T follicular helper cell (primary cell): ENCODE measurements at places on chromosomes 2 and 18.

- DNase-seq = no peak
These were observed 1.1 kb upstream of the NYAP2 start for GRCh38 chr2:225398372-225398771.

- DNase-seq = no peak
These were observed 101.8 kb upstream of the ASB18 start for GRCh38 chr2:236366049-236366387.

DNA sequence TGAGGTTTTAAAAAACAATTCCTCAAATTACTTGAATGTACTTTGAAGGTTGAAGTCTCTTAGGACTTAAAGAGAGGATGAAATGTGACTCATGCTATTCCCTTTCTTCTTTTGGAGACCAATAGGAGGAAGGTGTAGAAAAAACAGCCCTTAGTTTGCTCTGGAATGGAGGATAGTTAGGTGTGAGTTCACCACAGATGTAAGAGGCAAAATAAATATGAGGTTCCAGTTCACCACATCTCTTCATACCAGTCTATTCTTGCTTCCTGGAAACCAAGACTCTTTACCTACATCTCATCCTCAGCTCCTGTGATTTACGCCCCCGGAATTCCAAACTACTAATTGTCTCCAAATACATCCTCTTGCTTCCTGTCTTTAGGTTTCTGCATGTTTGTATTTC, 77.5 kb upstream of the TTC21B start:
- DNase-seq = no peak

DNA sequence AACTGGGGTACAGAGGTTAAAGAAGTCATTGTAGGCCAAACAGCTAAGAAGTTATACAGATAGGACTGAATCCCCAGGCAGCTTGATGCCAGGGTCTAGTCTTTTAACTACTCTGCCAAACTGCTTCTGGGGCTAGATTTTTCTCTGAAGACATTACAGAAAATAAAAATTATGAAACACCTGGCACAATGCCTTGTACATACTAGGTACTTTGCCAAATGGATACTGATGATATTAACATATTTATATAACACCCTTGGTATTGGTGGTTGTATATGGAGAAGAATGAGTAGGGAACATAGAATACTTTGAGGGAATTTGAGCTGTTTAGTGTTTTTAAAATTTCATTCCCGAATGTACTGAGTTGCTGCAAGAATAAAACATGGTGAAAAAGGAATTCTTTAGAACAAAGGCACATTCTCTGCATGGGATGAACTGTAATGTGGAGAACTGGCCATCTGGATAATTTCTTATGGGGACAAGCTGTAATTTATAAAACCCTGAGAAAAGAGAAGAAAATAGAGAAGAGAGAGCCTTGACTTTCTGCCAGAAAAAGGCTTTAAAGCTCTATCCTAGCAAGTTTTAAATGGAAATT, 210.9 kb upstream of the TMEM200C start:
- DNase-seq = no peak

DNA sequence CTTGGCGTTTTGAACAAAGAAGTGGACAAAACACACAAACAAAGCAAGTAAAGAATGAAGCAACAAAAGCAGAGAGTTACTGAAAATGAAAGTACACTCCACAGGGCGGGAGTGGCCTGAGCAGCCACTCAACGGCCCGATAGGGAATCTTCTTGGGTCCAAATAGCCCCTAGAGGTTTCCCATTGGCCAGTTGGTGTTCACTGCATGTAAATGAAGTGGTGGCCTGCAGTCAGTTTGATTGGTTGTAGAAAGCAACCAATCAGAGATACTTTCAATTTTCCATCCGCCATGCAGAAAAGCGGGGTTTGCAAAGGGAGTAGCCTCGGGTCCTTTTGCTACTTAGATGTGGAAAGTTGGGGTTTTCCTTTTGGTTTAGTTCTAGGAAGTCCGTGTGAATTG, 31.6 kb downstream of the CYBRD1 start:
- no peak for DNase-seq
